ENCODE measurements at places on chromosomes 4 and X.

- no peak for DNase-seq
Measured at GRCh38 chr4:107757864-107758476, 37.9 kb upstream of the PAPSS1 start.

DNA sequence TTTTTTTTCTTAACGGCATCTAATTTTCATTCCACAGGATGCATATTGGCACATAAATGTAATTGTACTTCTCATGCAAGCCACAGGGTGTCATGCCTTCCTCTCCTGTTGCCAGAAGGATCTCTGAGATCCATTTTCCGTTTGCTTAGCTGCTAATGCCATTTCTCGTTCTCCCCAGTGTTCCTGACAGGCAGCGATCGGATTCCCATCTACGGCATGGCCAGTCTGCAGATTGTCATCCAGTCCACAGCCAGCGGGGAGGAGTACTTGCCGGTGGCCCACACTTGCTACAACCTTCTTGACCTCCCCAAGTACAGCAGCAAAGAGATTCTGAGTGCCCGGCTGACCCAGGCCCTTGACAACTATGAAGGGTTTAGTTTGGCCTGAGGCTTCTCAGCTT is 8.9 kb upstream of the NAP1L5 start:
- DNase-seq: no peak

DNA sequence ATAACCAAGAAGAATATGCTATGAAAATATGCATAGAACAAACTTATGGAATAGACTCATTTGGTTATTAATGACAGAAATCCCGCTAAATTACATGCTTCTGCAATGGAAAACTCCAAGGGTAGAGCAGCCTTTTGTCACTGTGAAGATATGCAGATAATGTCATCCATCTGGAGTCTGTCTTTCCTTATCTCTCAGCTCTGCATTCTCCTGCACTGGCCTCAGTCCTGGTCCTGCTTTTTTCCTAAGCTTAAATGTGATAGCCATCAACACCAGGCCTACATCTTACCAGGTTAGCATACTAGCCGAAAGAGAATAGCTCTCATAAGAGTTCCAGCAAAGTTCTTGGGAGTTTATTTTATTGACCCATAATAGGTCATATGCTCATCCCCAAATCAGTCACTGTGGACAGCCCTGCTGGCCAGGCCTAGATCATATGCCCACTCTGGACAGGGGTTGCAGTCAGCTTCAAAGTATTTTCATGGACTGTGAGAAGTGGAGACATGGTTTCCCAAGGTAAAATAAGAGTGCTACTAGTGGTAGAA is 86.5 kb upstream of the LEF1 start:
- no peak for DNase-seq

DNA sequence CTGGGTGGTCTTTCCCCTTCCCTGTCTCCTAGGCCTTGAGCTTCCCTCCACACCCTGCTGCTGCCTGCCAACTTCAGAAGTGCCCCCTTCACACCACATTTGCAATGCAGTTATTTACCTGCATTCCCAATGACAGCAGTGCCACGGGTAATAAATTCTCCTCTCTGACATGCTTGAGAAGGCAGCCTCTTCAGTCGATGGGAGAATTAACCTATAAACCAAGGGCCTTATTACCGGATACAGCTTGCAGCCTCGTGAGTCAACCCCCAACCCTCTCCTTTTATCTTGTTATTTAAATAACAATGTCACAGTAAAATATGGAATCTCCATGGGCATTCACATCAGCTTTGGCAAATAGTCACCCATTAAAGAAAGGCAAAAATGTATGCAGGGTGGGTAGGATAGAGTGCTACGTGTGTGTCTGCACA is 34.7 kb upstream of the LGI2 start:
- no peak for DNase-seq

DNA sequence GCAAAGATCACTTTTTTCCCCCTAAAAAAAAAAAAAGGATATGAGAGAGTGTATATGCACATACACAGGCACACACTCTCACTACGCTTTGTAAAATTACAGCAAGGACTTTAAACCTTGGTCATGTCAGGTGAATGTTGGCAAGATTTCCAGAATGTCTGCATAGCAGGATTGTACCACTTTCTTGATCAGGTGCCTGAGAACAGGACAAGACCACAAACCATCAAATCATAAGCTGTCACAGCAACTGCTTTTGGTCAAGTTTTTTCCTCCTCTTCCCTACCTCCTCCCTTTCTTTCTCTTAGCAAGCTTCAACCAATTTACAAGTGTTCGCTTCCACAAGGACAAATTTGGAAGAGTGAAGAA is 15.3 kb downstream of the PPARGC1A start:
- no peak for DNase-seq

- DNase-seq: no peak
Measured at GRCh38 chr4:8266508-8266907, 3.0 kb upstream of the HTRA3 start.

- peak; percentile 87 for DNase-seq
Measured at GRCh38 chr4:6986781-6987587, 56.2 kb upstream of the TADA2B start.

- DNase-seq: no peak
Measured at GRCh38 chr4:4416981-4417380, 30.1 kb downstream of the NSG1 start.

DNA sequence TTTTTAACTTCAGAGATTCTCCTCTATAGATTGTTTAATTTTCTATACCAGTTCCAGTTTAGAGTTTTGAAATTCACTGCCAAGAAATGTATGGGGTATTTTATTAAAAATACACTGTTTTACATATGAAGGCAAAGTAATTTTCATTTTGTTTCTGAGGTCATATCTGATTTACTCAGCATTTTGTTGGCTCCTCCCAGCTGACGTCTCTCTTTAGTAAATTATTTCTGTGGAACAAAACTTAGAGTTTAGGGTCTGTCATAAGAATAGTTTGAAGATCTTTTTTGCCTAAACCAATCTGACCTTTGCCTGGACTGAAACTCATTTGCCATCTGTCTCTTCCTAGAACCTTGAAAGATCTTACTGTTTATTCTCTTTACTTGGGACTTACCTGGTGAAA is 16.9 kb downstream of the FNIP2 start:
- DNase-seq: no peak

- no peak for DNase-seq
Measured at GRCh38 chr4:914531-914930, 17.6 kb downstream of the GAK start.

- DNase-seq: no peak
Measured at GRCh38 chr4:140790765-140791164, 34.6 kb upstream of the TBC1D9 start.

DNA sequence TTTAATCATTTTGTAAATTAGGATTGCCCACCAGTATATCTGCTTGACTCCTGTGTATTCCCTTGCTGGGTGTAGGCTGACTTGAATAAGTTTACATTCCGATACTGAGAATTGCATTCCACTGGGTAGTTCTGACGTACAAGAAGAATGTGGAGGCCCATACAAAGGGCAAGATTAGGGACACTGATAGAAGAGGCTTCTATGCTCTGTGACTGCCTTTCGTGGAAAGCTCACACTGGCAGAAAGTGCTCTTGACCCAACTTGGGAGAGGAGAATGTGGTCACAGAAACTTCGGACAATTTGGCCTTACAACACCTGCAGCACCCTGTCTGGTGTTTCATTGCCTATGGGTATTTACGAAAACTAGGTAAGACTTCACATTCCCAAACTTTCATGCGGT is 126.3 kb downstream of the RAPGEF2 start:
- no peak for DNase-seq

DNA sequence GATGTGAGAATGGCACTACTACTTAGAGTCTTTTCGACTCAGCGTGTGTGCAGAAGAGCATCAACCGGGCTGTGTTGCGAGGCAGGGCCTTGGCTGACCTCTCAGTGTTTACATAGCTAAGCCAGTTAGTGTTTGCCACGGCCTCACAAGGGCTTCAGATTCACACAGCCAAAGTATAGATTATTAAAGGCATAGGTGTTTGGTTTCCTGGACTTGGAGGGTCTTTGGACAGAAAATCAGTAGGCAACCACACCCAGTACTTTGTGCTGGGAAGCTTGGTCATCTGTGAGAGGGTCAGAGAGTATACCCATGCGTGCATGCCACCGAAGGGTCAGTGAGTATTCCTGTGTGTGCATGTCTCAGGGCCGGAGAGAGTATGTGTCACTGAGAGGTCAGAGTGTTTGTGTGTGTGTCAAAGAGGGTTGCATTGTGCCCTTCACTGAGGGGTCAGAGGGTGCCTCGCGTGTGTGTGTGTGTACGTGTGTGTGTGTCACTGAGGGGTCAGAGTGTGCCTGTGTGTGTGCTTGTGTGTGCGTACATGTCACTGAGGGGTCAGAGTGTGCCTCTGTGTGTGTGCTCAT is 69.7 kb upstream of the MSANTD1 start:
- no peak for DNase-seq

- no peak for DNase-seq
Measured at GRCh38 chr4:17437396-17437795, 74.5 kb downstream of the QDPR start.

DNA sequence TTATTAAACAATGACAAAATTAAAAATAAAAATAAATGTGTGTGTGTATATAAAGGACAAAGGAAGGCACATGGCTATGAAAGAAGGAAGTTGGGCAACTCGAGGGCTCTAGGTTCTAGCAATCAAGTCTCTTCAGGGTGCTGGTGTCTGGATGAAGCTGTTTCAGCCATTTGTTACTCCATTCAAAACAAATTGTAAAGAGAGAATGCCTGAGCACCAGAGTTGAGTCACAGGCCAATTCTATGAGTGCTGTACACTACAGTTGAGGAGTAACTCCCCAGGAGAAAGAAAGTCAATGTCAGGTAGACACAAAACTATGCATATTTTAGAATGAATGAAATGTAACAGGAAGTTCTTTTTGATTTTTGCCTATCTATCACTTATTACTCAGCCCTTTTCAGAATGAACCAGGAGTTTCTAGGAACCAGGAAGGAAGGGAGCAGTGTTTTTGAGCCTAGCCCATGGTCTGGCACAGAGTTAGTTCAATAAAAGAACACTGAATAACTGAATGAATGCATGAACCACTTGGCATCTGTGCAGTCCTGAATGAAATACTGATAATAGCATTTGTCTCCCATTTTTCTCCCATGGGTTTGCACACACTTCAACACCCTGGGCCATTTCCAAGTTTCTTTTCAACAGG is 151.7 kb upstream of the CPEB2 start:
- no peak for DNase-seq

- no peak for DNase-seq
Measured at GRCh38 chr4:1981251-1982058, 27.3 kb downstream of the NELFA start.

DNA sequence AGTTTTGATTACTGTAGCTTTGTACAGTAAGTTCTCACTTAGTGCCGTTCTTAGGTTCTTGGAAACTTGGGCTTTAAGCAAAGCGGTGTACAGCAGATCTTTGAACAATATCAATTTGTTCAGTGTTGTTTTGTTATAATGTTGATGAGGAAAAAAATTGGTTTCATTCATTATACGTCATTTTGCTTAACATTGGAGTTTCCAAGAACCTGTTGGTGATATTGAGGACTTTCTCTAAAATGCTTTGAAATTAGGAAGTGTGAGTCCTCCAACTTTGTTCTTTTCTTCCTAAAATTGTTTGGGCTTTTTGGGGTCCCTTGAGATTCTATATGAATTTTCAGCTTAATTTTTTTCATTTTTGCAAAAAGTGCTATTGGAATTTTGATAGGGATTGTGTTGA is 49.1 kb downstream of the STAG2 start:
- DNase-seq: no peak

GRCh38 chr4:113406723-113407016 is 354.9 kb downstream of the CAMK2D start:
- no peak for DNase-seq

GRCh38 chrX:120468071-120468470 is 1.0 kb downstream of the LAMP2 start:
- no peak for DNase-seq

DNA sequence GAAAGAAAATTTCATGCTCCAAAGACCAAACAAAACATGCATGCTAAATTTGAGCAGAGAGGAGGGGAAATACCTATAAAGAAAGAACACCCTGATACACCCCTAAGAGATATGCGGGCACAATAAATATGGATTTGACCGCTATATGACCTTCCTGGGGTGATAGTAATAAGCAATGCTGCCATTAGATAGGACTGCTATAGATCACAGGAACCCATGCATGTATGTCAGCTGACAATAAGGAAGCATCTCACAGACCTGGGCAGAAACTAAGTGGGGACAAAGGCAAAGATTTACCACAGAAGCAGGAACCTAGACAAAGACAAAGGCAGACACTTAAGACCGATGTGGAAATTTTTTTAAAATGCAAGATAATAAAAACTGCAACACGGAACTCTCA is 21.3 kb downstream of the ZNF721 start:
- DNase-seq: no peak
